ENCODE measurements at places on chromosomes 1 and 21. TPM values are rescaled to one million over a fixed set of nuclear protein-coding genes. Genes with fewer than 3 reads are reported as not detected.

GRCh38 chr1:92711473-92712165 lies 73.3 kb downstream of the EVI5 start:
- peak; percentile 35 for DNase-seq

- DNase-seq: no peak
Measured at GRCh38 chr1:38507563-38507962, 352.0 kb downstream of the RRAGC start.

- no peak for DNase-seq
Measured at GRCh38 chr1:156075162-156075561, 7.1 kb downstream of the MEX3A start.

- DNase-seq: no peak
Measured at GRCh38 chr1:93686504-93687250, 5.0 kb upstream of the BCAR3 start.

DNA sequence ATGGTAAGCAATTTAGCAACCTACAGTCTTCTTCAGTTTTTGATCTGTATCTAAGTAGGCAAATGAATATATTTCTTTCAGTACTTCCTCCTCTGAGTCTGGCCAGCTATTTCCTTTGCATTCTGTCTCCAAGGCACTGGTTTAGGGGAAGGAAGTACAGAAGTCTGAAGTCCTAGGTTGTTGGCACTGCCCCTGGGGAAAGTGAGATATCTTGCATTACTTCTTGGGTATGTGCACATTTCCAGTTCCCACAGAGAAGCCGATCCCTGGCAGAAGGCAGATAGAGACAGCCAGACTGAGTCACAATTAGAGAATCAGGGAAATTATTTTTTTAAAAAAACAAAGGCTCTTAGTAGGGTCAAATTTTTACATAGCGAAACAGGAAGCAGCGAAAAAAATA lies 98.8 kb downstream of the RASAL2 start:
- peak; percentile 47 for DNase-seq

DNA sequence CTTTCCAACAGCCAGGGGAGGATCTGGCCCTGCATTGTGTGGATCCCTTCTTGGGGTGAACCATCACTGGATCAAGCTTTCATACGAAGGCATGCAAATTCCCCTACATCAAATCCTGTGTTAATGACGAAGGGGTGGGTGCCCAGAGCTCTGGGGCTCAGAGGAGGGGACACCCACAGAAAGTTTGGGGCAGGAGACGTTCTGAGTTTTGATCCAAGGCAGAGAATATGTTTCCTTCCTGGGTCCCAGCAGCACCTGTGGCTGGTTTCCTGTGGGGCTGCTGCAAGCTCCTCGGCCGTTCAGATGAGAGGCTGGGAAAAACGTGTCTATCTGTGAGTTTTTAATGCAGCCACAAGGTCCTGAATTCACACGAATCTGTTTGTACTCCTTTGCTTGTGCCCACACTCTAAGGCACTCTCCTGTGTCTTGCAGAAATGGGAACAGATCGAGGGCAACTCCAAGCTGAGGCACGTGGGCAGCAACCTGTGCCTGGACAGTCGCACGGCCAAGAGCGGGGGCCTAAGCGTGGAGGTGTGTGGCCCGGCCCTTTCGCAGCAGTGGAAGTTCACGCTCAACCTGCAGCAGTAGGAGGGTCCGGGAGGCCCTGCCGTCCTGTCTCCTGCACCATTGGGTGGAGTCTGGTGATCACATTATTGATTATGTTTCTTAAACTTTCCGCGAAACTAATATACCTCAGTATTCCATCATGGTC lies 147.1 kb downstream of the PGBD5 start:
- DNase-seq: no peak

DNA sequence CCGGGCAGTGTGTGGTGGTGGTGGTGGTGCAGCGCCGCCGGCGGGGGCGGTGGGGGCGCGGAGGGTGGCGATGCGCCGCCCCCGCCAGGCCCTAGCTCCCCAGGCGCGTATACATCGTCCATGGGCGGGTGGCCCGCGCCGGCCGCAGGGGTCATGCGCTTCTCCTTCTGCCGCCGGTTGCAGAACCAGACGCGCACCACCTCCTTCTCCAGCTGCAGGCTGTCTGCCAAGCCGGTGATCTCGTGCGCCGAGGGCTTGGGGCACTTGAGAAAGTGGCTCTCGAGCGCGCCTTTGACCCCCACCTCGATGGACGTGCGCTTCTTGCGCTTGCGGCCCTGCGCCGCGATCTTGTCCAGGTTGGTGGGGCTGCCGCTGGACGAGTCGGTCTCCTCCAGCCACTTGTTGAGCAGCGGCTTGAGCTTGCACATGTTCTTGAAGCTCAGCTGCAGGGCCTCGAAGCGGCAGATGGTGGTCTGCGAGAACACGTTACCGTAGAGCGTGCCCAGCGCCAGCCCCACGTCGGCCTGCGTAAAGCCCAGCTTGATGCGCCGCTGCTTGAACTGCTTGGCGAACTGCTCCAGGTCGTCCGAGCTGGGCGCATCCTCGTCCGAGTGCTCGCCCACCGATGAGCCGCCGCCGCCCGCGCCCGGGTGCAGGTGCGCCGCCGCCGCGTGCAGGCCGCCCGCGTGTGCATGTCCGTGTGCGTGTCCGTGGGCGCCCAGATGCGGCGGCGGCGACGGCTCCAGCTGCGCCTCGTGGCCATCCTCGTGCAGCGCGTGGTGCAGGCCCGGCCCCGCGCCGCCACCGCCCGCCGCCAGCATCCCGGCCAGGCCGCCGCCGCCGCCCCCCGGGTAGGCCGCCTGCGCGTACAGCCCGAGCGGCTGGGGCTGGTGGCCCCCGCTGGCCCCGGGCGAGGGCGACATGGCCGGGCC lies 926 bp downstream of the POU3F1 start:
- no peak for DNase-seq

GRCh38 chr1:183209533-183210158 lies 23.6 kb downstream of the LAMC2 start:
- no peak for DNase-seq

Gene ZNF362
- total RNA-seq: 1.8 TPM

Measured in stomach (tissue), 19 donors.